ENCODE measurements at places on chromosomes 3 and 15. TPM values are rescaled to one million over a fixed set of nuclear protein-coding genes. Genes with fewer than 3 reads are reported as not detected.
A peak's percentile ranks its signal among the peaks of the same experiment; 100 is the strongest.

The ALDH1A3 gene
- 6.5 TPM for total RNA-seq

The CCDC80 gene
- total RNA-seq, result 32.1 TPM

The NAA80 gene
- total RNA-seq, result 24.1 TPM

The PTX3 gene
- 2.5 TPM for total RNA-seq

The ZPLD1 gene
- not detected for total RNA-seq

DNA sequence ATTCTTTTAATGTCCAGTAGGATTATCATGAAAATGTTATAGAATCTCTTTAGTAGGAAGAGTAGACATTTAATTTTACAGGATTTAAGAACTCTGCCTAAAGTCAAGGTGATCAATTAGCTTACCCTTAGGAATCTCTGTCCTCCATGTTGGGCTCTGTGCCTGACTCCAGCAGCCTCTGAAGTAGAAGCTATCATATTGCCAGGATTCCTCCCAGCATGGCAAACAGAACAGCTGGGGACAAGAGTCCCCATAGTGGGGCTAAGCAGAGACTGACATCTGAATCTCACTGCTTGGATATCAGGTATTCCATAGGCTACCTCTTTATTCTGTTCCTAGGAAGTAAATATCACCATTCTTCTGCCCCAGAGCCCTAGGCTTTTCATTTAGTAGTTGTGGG, 1.5 kb downstream of the SLC15A2 start:
- no peak for DNase-seq

GRCh38 chr3:129764090-129764489, 129.4 kb downstream of the TMCC1 start:
- no peak for DNase-seq

DNA sequence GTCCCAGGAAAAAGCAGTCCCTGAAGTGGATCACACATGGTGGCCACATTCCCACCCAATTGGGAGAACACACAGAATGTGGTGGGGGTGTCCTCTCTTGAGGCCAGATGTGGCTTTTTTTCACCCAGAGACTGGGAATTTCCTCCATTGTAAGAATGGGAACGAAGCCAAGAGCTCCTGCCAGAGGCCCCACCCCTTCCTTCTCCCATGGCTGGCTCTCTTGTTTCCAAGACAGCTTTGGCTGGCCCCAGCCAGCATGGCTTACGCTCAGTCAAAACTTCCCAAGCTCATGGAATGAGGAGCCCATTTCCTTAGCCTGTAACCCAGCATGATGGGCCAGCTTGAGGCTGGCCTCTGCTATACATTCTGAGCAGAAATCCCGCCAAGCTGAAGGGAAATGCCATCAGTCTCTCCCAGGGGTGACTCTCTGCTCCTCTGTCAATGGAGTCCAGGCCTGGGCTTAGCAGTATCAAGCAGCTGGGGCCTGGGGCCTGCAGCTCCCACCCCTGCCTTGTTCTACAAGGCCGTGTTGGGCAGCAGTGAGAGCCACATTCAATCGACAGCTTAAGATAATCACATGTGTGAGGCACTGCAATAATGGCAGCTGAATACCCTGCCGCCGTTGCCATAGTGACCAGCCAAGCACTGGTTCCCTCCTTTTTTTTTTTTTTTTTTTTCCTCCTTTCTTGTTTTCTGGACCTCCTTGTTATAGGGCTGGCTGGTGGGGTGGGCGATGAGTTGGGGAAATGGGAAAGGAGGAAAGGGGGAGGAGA, 142.4 kb downstream of the EPHB1 start:
- DNase-seq, result peak; percentile 91

DNA sequence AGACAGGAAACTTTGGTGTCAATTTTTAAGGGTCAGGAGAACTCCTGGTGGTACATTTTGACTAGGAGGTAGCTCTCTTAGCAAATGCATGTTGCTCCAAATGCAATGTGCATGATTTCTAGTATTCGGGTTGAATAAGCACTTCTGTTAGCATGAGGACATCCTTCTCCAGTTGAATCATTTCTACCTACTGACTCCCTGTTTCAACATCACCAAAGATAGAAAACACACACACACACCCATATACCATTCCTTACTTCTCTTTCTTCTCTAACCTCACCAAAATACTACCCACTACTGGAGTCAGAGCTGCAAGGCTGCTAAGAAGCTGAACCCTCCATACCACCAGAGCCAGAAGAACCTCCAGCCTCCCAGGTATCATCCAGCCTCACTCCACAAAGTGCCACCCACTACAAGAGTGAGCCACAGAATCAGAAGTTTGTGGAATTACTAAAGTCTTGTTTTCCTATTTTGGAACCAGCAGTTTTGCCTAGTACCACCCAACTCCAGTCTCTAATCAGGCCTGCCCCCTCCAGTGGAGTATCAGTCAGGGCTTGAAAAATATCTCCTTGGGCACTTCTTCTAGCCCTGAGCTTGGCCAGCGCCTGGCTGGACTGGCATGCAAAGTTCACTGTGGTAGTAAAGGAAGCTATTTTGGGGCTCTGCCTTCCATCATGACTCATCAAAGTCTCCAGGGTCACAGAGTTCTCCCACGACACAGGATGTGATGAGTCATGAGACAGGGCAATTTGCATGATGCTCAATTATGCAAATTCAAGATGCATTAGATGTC, 110.3 kb downstream of the CYP19A1 start:
- peak; percentile 67 for DNase-seq

- no peak for DNase-seq
Observed at GRCh38 chr3:170679190-170679589, 93.3 kb upstream of the SLC7A14 start.

DNA sequence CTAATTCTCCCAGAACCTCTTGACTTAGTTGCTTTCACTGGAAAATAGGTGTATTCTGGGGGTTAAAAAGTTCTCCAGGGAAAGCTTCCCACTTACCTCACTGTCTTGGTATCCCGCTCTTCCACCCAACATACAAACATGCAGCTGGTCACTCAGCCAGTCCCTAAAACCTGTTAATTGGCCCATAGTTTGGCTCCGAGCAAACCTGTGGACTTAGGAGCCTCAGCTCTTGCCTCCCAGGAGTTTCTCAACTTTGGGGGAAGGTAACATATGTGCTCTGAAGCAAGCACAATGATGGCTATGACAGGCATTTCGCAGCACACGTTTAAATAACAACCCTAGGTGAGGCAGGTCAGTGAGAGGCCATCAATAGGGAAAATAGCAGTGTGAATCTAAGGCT, 25.8 kb upstream of the LRRFIP2 start:
- peak; percentile 68 for DNase-seq

DNA sequence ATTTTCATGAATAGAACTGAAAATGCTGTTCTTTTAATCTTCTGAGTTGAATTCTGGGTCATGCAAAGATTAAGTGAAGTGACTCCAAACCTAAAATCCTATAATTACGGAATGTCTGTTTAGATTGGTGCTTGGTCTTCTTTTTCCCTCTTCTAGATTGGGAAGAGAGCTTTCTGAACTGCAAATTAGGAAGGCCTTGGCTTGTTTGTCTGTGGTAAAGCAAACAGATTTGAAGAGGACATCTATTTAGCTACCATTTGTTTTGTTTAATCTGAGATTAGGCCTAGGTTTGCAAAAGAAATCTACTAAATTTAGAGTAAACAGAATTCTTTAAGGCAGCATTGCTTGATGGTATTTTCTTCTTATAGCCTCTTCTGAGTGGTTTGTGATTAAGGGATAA, 23.5 kb downstream of the PAQR9 start:
- DNase-seq, result no peak

DNA sequence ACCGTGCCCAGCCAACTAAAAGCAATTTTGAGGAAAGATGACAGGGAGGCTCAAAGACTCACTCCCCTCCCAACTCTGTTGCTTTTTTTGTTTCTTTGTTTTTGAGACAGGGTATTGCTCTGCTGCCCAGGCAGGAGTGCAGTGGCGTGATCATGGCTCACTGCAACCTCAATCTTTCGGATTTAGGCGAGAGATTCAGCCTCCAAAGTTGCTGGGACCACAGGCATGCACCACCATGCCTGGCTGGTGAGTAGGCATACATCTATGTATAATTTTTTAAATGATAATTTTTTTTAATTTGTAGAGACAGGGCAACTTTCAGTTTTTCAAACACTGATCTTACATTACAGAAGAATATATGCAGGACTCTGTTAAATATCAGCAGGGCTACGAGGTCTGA, 15.8 kb upstream of the THUMPD3 start:
- DNase-seq, result no peak

- no peak for DNase-seq
Observed at GRCh38 chr3:197080344-197080743, 50.7 kb upstream of the MELTF start.

GRCh38 chr15:35060591-35060990, 24.5 kb downstream of the NANOGP8 start:
- DNase-seq, result no peak

Data from endodermal cell (in vitro differentiated cells).